Mesenchymal stem cell (in vitro differentiated cells and primary cell): ENCODE measurements at places on chromosomes 3 and 15.

DNA sequence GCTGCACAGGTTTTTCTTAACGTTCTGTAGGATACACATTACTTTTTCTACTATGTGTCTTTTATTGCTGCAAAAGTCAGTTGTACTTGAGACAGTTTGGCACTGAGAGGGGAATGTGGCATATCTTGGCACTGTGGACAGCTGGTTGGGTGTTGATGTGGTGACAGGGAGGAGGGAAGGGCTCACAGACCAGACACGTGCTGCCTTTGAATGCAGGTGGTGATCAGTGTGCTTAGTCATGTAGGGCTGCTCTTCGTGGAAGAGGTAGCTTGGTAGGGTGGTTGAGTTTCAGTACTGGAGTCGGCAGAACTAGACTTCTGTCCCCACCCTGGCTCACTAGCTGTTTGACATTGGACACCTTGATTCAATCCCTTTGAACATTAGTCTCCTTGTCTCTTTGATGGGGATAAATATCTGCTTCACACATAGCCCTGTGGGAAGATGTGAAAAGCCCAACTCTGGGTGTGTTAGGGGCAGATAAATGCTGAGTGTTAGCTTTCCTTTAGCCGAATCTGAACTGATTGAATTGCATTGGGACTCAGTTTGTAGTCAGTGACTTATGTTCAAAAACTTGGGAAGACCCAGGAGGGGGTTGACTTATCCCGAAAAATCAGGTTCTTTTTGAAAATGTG lies 108.4 kb downstream of the PTPRG start:
- DNase-seq, result no peak

- no peak for DNase-seq
Measured at GRCh38 chr3:136950623-136951022, 7.2 kb upstream of the IL20RB start.

GRCh38 chr3:16768014-16768413 lies 116.7 kb upstream of the PLCL2 start:
- DNase-seq, result no peak

DNA sequence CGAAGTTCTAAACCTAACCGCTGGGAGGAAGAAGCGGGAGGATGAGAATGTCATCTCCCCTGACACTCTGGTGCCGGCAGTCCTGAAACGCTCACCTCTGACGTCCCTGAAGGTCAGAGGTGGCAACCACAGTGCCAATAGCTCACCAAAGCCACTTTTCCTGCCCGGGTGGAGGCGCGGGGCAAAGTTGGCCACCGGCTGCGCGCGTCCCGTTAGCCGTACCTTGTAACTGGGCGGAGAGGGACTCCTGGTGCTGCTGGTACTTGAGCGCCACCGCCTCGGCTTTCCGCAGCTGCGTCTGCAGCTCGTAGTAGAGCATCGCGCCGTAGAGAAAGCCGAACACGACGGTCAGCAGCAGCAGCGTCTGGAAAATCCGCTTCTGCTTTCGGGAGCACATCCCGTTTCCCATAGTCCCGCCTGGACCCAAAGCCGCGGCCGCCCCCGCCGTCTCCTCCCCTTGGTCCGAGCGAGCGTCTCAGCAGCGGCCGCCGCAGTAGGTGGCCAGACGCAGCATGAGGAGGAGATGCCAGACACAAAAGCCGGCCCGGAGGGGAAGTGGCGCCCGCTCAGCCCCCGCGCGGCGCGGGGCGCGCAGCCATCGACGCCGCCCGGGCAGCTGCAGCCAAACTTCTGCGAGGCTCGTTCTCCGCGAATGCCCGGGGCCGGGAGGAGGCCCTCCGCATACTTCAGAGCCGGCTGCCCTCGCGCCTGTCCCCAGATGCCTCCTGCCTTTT lies 680 bp downstream of the GOLIM4 start:
- peak; percentile 91 for DNase-seq

DNA sequence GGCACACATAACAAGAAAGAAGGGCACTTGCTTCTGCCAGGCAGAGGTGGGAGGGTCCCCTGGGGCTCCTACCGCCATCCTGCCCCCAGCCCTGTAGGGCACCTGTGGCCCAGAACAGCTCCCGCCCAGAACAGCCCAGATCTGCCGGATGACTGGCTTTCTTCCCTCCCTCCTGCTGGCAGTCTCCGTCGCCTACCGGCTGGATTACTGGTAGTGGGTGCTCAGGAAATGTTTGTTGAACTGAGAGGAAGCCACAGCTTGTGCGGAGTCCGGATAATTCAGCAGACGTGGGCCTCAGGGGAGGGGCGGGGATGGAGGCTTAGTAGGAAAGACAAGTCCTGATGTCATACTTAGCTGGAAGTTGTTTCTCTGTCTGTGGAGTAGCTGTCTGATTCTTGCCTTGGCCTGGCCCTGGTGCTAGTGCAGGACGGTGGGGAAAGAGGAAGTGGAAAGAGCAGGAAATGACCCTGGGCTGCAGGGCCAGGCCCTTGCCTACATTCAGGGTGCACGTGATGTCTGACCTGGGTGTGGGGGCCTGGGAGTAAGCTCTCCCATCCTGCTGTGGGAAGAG lies 6.7 kb downstream of the CCDC9B start:
- peak; percentile 96 for DNase-seq

DNA sequence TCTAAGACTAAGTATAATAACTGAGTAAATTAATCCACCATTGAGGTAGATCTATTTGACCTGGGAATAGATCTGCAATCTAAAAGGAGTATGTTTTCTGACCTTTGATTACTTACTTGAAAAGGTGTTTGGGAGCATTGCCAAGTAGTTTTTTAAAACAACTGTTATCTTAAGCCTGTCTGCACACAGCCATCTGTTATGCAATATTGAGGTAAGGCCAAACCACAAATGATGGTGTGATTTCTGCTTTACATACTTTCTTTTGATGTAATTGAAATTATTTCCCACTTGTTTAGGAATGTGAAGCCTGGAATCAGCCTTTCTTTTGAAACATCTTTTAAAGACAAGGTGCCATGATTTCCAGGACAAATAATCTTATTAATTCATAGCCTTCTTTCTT lies 274.0 kb downstream of the BBX start:
- peak; percentile 34 for DNase-seq

- peak; percentile 7 for DNase-seq
Measured at GRCh38 chr3:46405301-46406019, 1.4 kb downstream of the CCR5AS start.

- no peak for DNase-seq
Measured at GRCh38 chr3:120161902-120162301, 67.7 kb upstream of the GSK3B start.

GRCh38 chr15:72722071-72722696 lies 36.2 kb downstream of the BBS4 start:
- peak; percentile 74 for DNase-seq

DNA sequence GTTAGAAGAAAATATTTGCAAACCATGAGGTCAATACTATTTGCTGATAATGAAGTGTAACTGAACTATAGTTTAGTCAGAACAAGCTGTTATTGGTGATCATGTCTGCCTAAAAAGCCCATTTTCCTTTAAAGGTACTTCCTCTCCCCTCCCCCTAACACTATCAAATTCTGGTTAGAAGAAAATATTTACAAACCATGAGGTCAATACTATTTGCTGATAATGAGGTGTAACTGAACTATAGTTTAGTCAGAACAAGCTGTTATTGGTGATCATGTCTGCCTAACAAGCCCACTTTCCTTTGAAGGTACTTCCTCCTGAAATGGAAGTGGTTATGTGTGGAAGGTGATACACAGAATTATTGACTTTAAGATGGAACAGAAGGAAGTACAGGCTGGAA lies 46.9 kb downstream of the PROS1 start:
- no peak for DNase-seq

DNA sequence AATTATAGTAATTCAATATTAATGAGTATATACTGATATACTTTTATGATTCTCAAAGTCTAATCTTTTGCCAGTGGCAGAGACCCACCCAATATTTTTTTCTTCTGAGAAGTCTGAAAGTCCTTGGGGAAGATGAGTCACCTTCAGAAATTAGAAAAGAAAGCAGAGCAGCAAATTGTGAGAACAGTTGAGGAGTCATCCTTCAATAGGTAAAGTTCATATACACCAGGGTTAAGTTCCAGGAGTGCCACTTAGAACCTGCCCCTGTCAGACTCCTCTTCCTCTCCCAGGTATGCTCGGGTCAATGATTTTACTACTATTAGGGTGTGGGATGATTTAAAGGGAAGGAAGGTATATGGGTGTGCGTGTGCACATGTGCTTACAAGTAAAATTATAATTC lies 7.1 kb downstream of the CLRN1 start:
- DNase-seq, result no peak

DNA sequence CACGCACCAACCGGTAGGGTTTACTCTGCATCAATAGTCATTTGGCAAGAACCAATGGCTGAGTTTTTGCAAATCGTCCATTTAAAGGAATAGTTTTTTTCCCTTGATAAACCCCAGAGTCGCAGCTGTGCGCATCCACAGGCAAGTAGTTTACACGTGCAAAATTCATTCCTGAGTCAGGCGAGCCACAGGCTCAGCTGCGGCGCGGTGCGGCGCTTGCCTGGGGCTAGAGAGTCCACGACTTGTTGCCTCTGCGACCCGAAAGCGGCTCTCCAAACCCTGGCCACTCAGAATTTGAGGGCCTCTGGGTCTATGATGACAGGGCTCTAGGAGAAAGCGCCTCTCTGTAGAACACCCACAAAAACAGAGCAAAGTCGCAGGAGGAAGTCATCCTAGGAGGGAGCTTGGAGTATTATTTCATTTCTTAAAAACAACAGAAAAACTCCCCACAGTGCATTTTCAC lies 36.7 kb downstream of the ZIC4 start:
- DNase-seq, result no peak

GRCh38 chr15:82870727-82871320 lies 61.4 kb downstream of the WHAMM start:
- no peak for DNase-seq

GRCh38 chr15:73305331-73306211 lies 63.2 kb downstream of the HCN4 start:
- peak; percentile 73 for DNase-seq

- peak; percentile 70 for DNase-seq
Measured at GRCh38 chr3:197749315-197749600, 425 bp upstream of the FYTTD1 start.

DNA sequence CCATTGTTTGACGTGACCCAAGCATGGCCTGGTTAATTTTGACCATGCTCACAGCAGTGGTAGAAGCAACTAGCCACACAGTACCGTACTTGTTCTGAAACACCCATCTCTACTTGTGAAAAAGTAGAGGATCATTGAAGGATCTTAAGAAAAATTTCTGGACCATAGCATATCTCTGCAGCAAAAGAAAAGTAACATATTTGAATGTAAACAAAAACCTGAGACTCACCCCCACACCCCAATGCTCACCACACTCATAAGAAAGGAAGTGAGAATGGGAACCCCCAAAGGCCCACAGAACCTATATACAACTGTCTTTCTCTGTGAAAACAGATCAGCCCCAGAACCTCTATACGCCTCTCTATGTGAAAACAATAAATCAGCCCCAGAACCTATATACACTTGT lies 33.8 kb upstream of the TFRC start:
- DNase-seq, result no peak

GRCh38 chr15:56496635-56497034 lies 31.7 kb upstream of the MNS1 start:
- DNase-seq, result peak; percentile 65

- no peak for DNase-seq
Measured at GRCh38 chr3:121895736-121896135, 1.5 kb downstream of the SLC15A2 start.

DNA sequence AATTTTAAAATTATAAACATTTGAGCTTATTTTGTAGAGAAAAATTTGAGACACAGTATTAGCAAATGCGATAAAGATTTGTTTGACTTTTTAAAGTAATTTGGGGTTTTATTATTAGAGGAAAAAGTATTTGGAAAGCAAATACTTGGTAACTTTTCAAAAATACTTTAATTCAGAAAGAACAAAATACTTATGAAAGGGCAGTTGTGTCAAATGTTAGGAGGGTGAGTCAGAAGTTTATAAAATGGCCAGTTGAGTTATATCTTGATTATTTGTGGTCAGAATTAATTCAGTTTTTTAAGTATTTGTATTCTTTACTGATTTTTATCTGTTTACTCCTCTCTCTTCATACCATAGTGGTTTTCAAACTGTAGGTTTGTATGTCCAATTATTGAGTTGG lies 12.1 kb downstream of the LACTB start:
- peak; percentile 45 for DNase-seq

- DNase-seq, result no peak
Measured at GRCh38 chr3:134898181-134898754, 103.2 kb downstream of the EPHB1 start.

DNA sequence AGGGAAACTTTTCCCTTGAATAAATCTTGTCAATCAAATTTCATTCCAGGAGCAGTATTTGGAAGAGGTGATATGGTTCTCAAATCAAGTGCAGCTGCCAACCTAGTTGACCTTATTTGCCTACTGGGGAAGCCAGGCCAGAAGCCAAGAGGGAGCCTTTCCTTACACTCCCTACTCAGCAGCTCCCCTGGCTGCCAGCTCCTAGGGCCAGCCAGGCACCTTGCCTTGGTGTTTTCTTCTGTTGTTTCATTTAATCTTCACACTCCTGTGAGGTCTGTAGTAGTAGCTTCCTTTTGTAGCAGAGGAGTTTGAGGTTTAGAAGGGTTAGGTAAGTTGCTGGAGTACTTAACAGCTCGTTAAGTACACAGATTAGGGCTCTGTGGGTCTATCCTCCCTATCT lies 22.6 kb downstream of the MKRN2OS start:
- no peak for DNase-seq

DNA sequence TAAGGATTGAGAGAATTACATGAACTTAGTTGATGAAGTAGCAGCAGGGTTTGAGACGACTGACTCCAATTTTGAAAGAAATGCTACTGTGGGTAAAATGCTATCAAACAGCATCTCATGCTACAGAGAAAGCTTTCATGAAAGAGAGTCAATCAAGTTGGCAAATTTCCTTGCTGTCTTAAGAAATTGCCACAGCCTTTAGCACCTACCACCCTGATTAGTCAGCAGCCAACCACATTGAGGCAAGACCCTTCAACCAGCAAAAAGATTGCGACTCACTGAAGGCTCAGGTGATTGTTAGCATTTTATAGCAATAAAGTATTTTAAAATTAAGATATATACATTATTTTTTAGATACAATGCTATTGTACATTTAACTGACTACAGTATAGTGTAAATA lies 80.9 kb downstream of the RAP2B start:
- no peak for DNase-seq

- no peak for DNase-seq
Measured at GRCh38 chr3:57696801-57697321, 4.0 kb upstream of the DENND6A start.

GRCh38 chr3:105367063-105367405 lies 325 bp downstream of the ALCAM start:
- DNase-seq, result peak; percentile 52

GRCh38 chr15:64305261-64305660 lies 50.7 kb downstream of the CSNK1G1 start:
- DNase-seq, result no peak
